ENCODE measurements at places on chromosomes 2 and 18. TPM values are rescaled to one million over a fixed set of nuclear protein-coding genes. Genes with fewer than 3 reads are reported as not detected.

Gene SCN3A
- total RNA-seq = not detected

Gene ALLC
- total RNA-seq = not detected

Gene RGPD3
- total RNA-seq = 0.16 TPM

Gene FTCDNL1
- 2.1 TPM for total RNA-seq

- no peak overlapping the region for H3K27ac ChIP-seq
- H3K36me3 ChIP-seq = no peaks in the 10 kb centered on the region
- peaks cover 13% of the 10 kb centered on the region for H3K4me1 ChIP-seq
- H3K4me3 ChIP-seq = no peak overlapping the region
- H3K27me3 ChIP-seq = peaks cover 4% of the 10 kb centered on the region
Measured at GRCh38 chr2:173279527-173279868, 75.2 kb upstream of the CDCA7 start.

GRCh38 chr18:37508207-37508606 is 57.4 kb downstream of the CELF4 start:
- no peak overlapping the region for H3K4me3 ChIP-seq
- H3K36me3 ChIP-seq = no peaks in the 10 kb centered on the region
- H3K27me3 ChIP-seq = no peaks in the 10 kb centered on the region
- no peak for DNase-seq
- no peaks in the 10 kb centered on the region for H3K4me1 ChIP-seq
- no peak overlapping the region for H3K27ac ChIP-seq
